Fibroblast of skin of right biceps (primary cell): ENCODE measurements at places on chromosomes 4 and X.
A peak's percentile ranks its signal among the peaks of the same experiment; 100 is the strongest.

- peak; percentile 35 for DNase-seq
These were observed 2.8 kb downstream of the SFRP2 start for GRCh38 chr4:153785910-153786721.

GRCh38 chrX:721354-721753, 90.8 kb downstream of the SHOX start:
- DNase-seq = no peak

- DNase-seq = peak; percentile 22
These were observed 1.5 kb downstream of the GIMD1 start for GRCh38 chr4:106367072-106367471.

DNA sequence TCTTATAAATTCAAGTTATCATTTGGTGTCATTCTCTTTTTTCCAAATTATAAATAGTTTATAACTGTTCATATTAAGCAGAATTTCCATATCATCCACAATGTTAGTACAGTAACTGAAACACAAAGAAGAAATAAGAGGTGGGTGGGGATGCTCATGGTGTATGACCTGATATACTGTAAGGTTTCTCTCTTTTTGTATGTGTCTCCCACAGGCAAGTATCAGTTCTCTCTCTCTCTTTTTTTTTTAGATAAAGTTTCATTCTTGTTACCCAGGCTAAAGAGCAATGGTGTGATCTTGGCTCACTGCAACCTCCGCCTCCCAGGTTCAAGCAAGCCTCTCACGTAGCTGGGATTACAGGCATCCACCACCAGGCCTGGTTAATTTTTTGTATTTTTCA, 43.7 kb upstream of the UGT2A3 start:
- no peak for DNase-seq

DNA sequence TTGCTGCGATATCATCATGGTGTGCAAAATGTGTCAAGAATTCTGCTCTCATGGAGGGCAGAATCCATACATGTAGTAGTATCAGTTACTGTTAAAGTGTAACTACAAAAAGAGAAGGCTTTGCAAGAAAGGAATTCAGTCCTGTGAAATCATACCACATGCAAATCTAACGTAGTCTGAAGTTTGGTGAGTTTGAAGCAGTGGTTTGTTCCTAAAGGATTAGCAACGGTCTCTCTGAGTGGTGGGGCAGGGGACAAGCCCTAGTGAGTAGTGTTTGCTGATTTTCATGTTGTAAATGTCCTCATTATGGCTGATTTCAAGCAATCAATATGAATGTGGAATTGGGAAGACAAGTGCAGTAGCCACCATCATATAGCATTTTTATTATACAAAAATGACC, 47.1 kb upstream of the CLNK start:
- DNase-seq = no peak

DNA sequence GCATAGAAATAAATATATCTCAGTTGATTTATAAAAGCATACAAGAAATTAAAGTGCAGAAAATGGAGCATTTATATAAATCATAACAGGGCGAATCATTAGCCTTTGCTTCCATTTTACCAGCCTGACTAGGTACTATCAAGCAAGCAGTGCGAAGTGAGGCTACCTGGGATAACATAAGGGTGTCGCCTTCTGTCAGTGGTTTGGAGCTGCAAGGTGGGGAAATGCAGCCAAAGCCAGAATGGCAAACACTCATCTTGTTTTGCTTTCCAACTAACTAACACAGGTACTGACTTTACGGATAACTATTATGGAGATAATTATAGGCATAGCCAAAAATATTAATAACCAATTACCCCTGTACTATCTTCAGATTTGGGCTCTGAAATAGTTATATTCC, 1459.8 kb downstream of the RAPGEF2 start:
- DNase-seq = no peak

GRCh38 chr4:74527049-74527448, 82.1 kb downstream of the AREG start:
- no peak for DNase-seq

GRCh38 chrX:22542641-22543040, 269.9 kb downstream of the CBLL2 start:
- DNase-seq = peak; percentile 63

- DNase-seq = no peak
These were observed 19.5 kb downstream of the ZNF275 start for GRCh38 chrX:153353416-153353815.

DNA sequence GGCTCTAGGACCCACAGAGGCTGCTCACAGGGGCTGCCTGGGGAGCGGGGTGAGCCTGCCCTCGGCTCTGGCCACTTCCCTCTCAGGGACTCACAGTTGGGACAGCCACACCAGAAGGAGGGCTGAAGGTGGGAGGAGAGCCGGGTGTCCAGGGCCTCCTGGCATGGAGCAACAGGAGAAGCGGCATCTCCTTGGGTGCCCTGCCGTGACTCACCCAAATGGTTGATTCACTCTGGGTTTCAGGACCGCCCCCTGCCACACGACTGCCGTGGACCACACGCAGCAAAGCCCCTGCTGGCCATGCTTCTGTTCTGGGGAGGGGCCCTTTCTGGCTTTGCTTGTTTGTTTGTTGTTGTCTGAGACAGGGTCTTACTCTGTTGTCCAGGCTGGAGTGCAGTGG, 86.0 kb upstream of the AFAP1 start:
- DNase-seq = no peak

DNA sequence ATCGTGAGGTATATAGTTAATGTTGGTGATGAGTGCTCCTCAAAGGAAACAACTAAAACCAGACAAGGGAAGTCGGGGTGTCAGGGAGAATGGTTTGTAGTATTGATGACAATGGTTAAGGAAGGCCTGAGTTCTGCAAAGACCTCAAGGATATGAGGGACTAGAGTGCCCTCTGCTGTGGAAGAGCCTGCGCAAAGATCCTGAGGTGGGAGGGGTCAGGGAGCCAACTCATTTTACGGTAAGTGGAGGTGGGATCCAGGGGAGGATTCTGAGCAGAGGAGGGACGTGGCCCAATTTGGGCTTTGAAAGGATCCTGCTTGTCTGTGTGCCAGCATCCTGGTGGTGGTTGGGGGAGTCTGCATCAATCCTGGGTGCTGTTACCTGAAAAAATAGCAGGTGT, 11.3 kb downstream of the UBA1 start:
- no peak for DNase-seq

DNA sequence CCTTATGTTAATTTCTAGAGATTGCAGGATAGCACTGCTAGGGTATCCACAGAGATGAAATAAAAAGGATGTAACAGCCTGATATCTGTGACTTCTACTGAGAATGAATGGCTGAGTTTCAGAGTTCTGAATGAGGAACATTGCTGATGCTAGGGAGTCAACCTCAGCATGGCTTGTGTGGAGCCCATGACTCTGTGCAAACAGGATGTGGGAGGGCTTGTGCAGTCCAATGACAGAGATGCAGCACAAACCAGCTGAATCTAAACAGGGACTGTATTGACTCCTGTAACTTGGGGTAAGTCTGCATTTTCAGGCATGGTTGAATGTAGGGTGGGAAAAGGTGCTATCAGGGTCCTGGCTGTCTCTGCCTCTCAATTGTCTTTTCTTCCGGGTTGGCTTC, 5.3 kb upstream of the RASL11B start:
- no peak for DNase-seq

DNA sequence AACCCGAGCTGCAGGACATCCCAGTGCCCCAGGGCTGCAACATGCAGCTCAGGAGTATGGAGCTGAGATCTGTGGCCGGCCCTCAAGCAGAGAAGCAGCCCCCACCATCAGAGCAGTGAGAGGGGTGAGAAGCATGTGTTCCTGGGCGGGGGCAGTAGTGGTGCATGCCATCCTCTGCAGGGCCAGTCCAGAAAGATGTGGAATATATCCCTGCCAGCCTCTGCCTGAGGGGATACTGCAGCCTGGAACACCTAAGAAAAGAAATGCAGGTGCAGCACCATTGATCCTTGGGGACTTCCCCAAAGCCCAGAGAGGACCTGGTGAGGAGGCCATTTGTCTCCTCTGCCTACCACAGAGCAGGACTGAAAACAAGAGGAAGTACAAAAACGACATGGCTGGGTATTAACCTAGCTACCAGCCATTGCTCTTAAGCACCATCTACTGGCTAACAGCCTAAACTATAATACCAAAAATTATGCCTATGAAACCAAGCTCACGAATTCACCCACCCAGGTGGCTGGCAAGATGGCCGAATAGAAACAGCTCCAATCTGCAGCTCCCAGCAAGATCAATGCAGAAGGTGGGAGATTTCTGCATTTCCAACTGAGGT, 158.8 kb downstream of the ADGRA3 start:
- peak; percentile 31 for DNase-seq

DNA sequence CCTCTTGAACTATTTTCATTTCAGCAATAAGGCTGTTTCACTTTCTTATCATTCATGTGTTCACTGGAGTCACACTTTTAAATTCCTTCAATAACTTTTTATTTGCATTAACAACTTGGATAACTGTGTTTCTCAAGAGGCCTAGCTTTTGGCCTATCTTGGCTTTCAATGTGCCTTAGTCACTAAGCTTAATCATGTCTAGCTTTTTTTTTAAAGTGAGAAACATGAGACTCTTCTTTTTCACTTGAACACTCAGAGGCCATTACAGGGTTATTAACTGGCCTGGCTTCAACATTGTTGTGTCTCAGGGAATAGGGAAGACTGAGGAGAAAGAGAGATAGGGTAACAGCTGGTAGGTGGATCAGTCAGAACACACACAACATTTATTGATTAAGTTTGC, 64.0 kb upstream of the VCX2 start:
- peak; percentile 15 for DNase-seq

DNA sequence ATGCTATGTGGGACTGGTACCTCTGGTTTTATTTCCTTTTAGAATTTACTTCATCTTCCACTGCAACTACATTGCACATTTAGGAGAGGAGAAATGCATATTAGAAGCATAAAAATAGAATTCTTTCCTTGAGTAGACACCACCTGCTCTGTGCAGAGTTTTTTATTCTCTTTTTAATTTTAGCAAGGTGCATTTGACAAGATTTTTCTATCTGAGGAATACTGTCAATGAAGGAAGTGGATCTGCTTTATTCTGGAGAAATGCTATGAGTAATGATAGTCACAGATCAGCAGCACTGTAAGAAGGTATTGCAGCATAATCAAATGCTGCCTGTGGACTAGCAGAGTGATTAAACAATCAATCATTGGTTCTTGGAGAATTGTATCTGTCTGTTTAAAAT, 1038.3 kb downstream of the RAPGEF2 start:
- no peak for DNase-seq

- DNase-seq = no peak
These were observed 15.5 kb downstream of the SPRY1 start for GRCh38 chr4:123412091-123412505.

- no peak for DNase-seq
These were observed 332.7 kb downstream of the MID1IP1 start for GRCh38 chrX:39133971-39134370.

GRCh38 chr4:86279293-86279960, 80.4 kb downstream of the MAPK10 start:
- no peak for DNase-seq

GRCh38 chrX:46642145-46642544, 68.6 kb downstream of the CHST7 start:
- DNase-seq = peak; percentile 26

- DNase-seq = no peak
These were observed 936.2 kb upstream of the LCORL start for GRCh38 chr4:18957716-18958115.

DNA sequence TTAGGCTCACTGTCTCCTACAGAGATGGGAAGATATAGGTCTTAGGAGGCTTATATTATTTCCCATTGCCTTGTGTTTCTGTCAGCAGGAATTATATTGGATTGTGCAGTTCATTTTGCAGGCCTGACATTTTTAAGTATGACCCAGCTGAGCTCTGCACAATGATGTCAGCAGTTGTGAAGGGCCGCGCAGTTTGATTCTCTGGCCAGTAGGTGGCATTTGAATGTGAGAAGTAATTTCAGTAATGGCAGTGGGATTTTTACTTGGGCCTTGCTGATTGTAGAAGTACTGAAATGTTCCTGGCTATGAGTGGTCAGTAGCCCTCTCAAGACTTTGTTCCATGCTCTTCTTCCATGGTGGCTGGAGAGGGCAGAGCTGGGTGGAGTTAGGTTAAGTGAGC, 247.2 kb upstream of the MTMR8 start:
- DNase-seq = no peak

- DNase-seq = no peak
These were observed 38.4 kb downstream of the SLAIN2 start for GRCh38 chr4:48379587-48380180.

DNA sequence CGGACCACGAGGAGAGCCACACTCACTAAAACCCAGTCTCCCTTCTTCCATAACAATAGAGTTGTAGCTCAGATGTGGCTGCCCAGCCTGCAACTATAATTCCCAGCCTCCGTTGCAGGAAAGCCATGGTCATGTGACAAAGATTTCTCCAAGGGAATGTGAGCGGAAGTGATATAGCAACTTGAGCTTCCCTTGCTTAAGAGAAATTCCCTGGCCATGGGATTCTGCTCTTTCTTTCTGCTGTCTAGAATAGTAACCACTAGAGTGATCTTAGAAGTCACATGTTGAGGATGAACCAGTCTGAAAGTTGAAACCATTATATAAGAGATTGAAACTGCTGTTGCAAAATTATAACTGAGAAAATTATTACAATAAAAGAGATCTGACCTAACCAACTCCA, 86.4 kb upstream of the MED14 start:
- no peak for DNase-seq

DNA sequence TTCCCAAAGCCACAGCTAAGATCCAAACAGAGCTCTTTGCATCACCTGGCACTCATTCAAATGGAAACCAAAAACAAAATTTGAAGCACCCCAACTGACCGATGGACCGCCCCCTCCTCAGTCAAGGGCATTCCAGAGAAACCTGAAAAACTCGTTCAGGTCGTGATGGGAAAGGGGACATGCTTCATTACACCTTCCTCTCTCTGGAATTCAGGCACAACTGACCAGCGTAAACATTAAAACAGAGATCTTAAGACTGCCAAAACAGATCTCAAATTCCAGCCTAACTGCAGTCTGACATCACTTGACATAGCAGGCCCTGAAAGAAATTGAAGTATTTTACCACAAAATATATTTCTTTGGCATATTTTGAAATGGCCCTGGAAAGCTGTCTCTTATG, 28.5 kb downstream of the PTTG2 start:
- DNase-seq = no peak

- DNase-seq = no peak
These were observed 586.6 kb downstream of the C4orf33 start for GRCh38 chr4:129682586-129682985.

GRCh38 chr4:791252-791897, 34.6 kb downstream of the CPLX1 start:
- no peak for DNase-seq

DNA sequence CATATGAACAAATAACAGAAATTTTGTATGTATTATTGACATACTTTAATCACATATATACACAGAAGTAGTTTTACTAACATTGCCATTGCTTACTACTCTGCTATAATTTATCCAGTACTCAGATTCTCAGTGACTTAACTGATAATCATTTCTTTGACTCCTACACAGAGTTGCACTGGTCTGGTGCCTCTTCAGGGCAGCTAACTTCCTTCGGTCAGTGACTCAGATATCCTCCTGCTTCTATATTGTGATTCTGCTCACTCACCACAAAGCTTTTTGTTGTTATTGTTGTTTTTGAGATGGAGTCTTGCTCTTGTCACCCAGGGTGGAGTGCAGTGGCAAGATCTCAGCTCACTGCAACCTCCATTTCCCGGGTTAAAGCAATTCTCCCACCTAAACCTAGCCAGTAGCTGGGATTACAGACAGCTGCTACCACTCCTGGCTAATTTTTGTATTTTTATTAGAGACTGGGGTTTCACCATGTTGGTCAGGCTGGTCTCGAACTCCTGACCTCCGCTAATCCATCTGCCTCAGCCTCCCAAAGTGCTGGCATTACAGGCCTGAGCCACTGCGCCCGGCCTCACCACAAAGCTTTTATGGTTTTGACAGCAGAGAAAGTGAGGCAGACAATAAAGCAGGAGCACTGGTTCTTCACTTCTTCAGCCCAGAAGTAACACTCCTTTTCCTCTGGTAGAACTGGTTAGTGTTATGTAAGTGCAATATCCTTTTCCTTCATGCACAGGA, 499.3 kb downstream of the EPHA5 start:
- no peak for DNase-seq
